ENCODE measurements at places on chromosomes 11 and 22. TPM values are rescaled to one million over a fixed set of nuclear protein-coding genes. Genes with fewer than 3 reads are reported as not detected.

The ILK gene
- total RNA-seq = 69.7 TPM

The CFAP300 gene
- total RNA-seq = 1.9 TPM

The PHLDA2 gene
- 10.7 TPM for total RNA-seq

The VPREB1 gene
- total RNA-seq = not detected

The MS4A6A gene
- total RNA-seq = not detected

The OR10A4 gene
- not detected for total RNA-seq

The MUC5AC gene
- total RNA-seq = 0.09 TPM

The CELSR1 gene
- total RNA-seq = 55.4 TPM

The ANO5 gene
- total RNA-seq = not detected

The OR51E2 gene
- not detected for total RNA-seq

The DEPDC7 gene
- 1.2 TPM for total RNA-seq

The CCDC88B gene
- 15.1 TPM for total RNA-seq

The PRAME gene
- not detected for total RNA-seq

The MIAT gene
- total RNA-seq = 0.45 TPM

The OOSP1 gene
- not detected for total RNA-seq

The PDHX gene
- 44.7 TPM for total RNA-seq

The OR10A2 gene
- total RNA-seq = not detected

The TLCD5 gene
- total RNA-seq = 7.7 TPM

The NPAS4 gene
- not detected for total RNA-seq

The ART5 gene
- total RNA-seq = not detected

The NELL1 gene
- total RNA-seq = not detected

The APOL6 gene
- total RNA-seq = 16.7 TPM

The STK33 gene
- 5.8 TPM for total RNA-seq

The CCDC87 gene
- 1.0 TPM for total RNA-seq

The PVALB gene
- total RNA-seq = not detected

The KRTAP5-8 gene
- not detected for total RNA-seq

The NXPE4 gene
- not detected for total RNA-seq

The RRP7A gene
- total RNA-seq = 56.6 TPM

The SHANK2 gene
- total RNA-seq = 50.5 TPM

The IGSF9B gene
- total RNA-seq = not detected

The OR52I1 gene
- total RNA-seq = 0.15 TPM

The ANGPTL5 gene
- not detected for total RNA-seq

The MYOD1 gene
- total RNA-seq = not detected

The TSPAN32 gene
- not detected for total RNA-seq

The RAG2 gene
- not detected for total RNA-seq

The C2CD3 gene
- total RNA-seq = 50.0 TPM

The BCL2L13 gene
- total RNA-seq = 43.1 TPM

The NADSYN1 gene
- 120 TPM for total RNA-seq

The SERPINH1 gene
- 152 TPM for total RNA-seq

The CHID1 gene
- 66.1 TPM for total RNA-seq

All from PC-9 (cell line).